ENCODE measurements at places on chromosomes 4 and X.

DNA sequence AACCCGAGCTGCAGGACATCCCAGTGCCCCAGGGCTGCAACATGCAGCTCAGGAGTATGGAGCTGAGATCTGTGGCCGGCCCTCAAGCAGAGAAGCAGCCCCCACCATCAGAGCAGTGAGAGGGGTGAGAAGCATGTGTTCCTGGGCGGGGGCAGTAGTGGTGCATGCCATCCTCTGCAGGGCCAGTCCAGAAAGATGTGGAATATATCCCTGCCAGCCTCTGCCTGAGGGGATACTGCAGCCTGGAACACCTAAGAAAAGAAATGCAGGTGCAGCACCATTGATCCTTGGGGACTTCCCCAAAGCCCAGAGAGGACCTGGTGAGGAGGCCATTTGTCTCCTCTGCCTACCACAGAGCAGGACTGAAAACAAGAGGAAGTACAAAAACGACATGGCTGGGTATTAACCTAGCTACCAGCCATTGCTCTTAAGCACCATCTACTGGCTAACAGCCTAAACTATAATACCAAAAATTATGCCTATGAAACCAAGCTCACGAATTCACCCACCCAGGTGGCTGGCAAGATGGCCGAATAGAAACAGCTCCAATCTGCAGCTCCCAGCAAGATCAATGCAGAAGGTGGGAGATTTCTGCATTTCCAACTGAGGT, 158.8 kb downstream of the ADGRA3 start:
- peak; percentile 55 for DNase-seq

GRCh38 chrX:88613338-88613737, 133.7 kb upstream of the CPXCR1 start:
- DNase-seq: peak; percentile 5

- DNase-seq: no peak
Measured at GRCh38 chr4:37745946-37746345, 59.8 kb upstream of the RELL1 start.

DNA sequence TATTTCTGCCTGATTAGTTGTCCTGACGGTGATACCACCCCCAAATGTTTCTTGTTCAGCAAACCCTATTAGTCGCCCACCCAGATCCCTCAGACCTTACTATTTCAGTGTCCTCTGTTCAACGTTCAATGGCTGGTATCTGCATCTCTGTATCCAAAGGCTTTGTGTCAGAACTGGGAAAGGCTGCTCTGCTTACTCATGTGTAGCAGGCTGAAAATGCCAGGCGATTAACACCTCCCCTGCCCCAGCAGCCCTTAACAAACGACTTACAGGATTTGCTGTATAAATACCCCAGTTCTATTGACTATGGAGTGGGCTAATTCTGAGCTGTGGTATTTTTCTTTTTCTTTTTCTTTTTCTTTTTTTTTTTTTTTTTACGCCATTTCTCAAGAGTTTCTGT, 415.0 kb downstream of the ZNF674 start:
- peak; percentile 2 for DNase-seq

DNA sequence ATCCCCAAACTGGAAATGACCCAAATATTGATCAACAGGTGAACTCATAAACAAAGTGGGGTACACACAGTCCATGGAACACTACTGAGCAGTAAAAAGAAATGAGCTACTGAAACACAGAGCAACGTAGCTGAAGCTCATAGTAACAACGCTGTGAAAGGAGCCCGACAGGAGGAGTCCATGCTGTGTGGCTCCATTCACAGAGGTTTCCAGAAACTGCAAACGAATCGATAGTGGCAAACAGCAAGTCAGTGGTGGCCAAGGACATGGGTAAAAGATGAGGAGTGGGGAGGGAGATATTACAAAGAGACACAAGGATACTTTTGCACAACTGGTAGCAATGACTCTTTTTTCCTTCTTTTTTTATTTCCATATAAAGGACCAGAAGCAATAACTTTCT, 90.4 kb downstream of the HAUS3 start:
- DNase-seq: no peak

GRCh38 chrX:74242484-74243138, 61.4 kb upstream of the ZCCHC13 start:
- DNase-seq: no peak

DNA sequence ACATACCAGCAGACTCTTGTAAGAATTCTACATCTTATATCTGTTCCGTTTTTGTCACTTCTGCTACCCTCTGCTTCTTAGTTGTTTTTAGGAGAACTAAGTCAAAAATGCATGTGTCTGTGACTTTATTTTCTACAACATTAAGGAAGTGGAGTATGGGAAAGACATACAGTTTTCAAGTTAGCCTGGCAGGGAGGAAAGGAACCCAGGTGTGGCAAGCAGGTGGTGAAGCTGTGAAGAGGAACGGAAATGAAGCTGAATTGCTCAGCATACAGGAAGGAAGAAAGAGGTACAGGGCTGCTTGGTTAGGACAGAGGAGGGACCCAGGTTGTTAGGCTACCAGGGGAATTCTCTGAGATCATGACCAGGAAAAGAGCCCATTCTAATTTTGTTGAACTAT, 9.4 kb downstream of the GPRIN3 start:
- DNase-seq: peak; percentile 47

- no peak for DNase-seq
Measured at GRCh38 chrX:132169554-132169953, 41.7 kb upstream of the FRMD7 start.

GRCh38 chrX:45952030-45952429, 593.2 kb downstream of the ZNF674 start:
- DNase-seq: peak; percentile 1

GRCh38 chr4:79404666-79405065, 3.4 kb downstream of the GK2 start:
- DNase-seq: no peak

DNA sequence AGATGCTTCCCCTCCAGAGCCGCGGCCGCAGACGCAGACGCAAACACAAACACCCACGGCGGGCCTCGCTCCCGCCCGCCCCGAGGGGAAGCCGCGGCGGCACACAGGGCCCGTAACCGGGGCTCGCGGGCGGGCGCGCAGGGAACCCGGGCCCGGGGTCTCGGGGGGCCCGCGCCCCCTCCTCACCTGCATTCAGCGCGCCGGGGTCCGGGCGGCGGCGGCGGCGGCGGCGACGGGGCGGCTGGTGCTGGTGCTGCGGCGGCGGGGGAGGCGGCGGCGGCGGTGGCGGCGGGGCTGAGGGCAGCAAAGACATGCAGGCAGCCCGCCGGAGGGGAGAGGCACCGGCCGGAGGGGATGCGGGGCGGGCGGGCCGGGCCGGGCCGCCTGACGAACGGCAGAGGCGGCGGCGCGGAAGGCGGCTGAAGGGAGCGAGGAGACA, 255 bp upstream of the CNOT6L start:
- DNase-seq: peak; percentile 25

GRCh38 chr4:145540235-145540634, 58.6 kb downstream of the SMAD1 start:
- DNase-seq: no peak

GRCh38 chrX:124467202-124467601, 120.8 kb downstream of the SH2D1A start:
- no peak for DNase-seq

DNA sequence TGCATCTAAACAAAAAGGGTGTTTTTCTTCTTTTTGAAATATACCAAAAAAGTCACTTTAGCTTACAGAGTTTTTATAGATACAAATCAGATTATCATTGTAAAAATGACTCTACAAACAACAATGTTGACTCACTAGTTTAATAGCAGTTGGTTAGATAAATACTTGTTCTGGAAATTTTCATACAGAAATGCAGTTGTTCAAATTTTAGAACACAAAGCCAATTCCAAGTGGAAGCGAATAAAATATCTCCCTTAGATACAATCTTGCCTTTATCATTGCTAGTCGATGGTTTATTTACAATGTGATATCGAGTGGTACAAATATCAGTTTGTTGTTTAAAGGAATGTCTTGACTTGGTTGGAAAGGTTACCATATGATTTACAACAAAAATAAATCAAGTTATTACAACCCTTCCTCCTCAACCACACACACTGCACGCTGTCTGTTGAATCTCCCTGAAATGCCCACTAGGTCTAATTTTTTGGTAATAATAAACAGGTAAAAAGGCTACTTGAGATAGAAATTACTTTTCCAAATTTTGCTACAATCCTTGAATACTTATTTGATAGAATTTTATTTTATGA, 114.8 kb downstream of the CDS1 start:
- no peak for DNase-seq

DNA sequence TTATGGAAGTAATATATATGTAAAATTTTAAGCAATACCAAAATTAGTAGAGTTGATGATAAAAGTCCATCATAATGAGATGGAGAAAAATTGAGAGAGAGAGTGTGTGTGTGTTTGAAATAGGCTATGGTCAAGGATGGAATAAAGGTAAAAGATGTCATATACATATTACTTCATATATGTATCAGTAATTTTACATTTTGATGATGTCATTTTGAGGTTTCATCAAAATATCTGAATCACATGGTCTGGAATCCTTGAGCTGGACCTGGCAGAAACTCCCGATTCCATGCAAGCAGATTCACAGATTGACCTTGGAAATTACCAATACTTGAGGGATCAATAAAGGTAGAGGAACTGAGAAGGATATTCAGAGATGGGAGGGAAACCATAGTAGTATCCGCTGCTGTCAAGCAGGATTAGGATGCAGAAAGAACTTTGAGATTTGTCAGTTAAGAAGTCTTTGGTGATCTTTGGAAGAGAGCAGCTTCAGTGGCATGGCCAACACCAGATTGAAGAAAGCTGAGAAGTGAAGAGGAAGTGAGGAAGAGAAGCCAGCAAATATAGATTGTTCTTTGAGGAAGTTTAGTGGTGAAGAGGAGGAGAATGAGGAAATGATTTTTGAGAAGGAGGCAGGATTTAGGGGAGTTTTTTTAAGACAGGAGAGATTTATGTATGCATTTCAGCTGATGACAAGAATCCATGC, 21.5 kb downstream of the DNAAF6 start:
- DNase-seq: no peak

- DNase-seq: no peak
Measured at GRCh38 chrX:141214196-141214595, 28.1 kb downstream of the SPANXC start.

DNA sequence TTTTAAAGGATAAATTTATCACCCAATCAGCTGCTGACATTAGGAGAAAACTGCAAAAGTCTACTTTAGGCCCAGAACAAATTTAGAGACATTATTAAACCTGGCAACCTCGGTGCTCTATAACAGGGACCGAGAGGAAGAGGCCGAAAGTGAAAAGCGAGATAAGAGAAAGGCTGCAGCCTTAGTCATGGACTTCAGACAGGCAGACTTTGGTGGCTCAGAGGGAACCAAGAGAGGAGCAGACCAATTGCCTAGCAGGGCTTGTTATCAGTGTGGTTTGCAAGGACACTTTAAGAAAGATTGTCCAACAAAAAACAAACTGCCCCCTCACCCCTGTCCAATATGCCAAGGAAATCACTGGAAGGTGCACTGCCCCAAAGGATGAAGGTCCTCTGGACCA, 12.8 kb upstream of the UGT2B10 start:
- no peak for DNase-seq

DNA sequence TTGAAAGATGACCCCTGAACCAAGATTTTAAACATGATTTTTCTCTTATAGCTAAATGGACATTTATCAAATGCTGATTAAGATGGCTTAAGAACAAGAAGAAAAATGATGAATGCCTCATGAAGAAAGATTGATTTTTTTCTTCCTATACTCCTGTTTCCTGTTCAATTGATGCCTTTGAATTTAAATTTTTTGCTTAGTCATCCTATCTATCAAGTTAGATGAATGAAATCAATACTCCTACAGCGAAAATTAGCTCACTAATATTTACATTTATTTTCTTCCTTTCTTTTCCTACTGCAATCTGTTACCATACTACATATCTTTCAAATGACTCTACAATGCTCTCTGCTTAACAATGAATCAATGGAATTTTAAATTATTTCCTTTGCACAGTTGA, 773.6 kb upstream of the DIAPH2 start:
- no peak for DNase-seq

GRCh38 chr4:117224256-117224655, 138.9 kb upstream of the TRAM1L1 start:
- DNase-seq: no peak

GRCh38 chr4:80229128-80229527, 31.8 kb downstream of the PRDM8 start:
- DNase-seq: no peak

- DNase-seq: peak; percentile 88
Measured at GRCh38 chrX:40130207-40130606, 32.4 kb upstream of the BCOR start.

Data from kidney tubule cell (primary cell).